Kidney (tissue), 22 donors: ENCODE measurements at places on chromosomes 12 and 14. TPM values are rescaled to one million over a fixed set of nuclear protein-coding genes. Genes with fewer than 3 reads are reported as not detected.

Gene TESPA1
- 4.9 TPM for total RNA-seq

Gene ATL1
- total RNA-seq = 5.9 TPM

Gene HRK
- 5.0 TPM for total RNA-seq

Gene BRF1
- 34.1 TPM for total RNA-seq

Gene KRT83
- not detected for total RNA-seq

Gene PUS7L
- total RNA-seq = 14.5 TPM

Gene OR4E2
- not detected for total RNA-seq

Gene PDZRN4
- 2.1 TPM for total RNA-seq

Gene KRT3
- total RNA-seq = not detected

Gene RERG
- 44.7 TPM for total RNA-seq

- no peak for DNase-seq
- H3K27ac ChIP-seq = no peak overlapping the region
- H3K36me3 ChIP-seq = no peaks in the 10 kb centered on the region
- no peaks in the 10 kb centered on the region for H3K27me3 ChIP-seq
- H3K4me1 ChIP-seq = no peaks in the 10 kb centered on the region
- no peak overlapping the region for H3K4me3 ChIP-seq
Observed at GRCh38 chr14:85675957-85676356, 146.0 kb downstream of the FLRT2 start.

DNA sequence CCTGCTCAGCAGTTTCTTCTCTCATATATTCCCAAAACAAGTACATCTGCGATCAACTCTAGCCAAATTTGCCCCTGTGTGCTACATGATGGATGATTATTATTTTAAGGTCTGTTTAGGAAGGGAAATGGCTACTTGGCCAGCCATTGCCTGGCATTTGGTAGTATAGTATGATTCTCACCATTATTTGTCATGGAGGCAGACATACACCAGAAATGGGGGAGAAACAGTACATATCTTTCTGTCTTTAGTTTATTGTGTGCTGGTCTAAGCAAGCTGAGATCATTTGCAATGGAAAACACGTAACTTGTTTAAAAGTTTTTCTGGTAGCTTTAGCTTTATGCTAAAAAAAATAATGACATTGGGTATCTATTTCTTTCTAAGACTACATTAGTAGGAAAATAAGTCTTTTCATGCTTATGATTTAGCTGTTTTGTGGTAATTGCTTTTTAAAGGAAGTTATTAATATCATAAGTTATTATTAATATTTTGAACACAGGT is 45.5 kb downstream of the EID3 start:
- H3K27ac ChIP-seq = no peak overlapping the region
- no peaks in the 10 kb centered on the region for H3K4me1 ChIP-seq
- H3K36me3 ChIP-seq = peaks cover 13% of the 10 kb centered on the region
- no peak for DNase-seq

DNA sequence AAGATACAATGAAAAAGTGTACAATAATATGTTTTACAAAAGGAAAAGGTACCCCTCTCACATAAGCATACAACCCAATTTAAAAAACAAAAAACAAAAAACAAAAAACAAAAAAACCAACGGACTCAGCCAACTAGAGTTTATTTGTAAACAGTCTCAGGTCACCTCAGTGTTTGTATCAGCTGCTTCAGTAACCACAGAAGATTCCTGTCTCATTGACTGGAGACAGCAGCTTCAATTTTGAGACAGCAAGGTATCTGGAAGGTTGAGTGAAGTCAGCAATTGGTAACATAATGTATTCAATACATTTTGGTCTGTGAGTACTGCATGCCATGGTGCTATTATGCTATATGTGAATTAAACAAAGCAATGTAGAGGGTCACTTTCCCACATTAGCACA is 201.7 kb downstream of the AKAP6 start:
- H3K4me1 ChIP-seq = no peaks in the 10 kb centered on the region
- no peak overlapping the region for H3K27ac ChIP-seq
- no peak for DNase-seq

DNA sequence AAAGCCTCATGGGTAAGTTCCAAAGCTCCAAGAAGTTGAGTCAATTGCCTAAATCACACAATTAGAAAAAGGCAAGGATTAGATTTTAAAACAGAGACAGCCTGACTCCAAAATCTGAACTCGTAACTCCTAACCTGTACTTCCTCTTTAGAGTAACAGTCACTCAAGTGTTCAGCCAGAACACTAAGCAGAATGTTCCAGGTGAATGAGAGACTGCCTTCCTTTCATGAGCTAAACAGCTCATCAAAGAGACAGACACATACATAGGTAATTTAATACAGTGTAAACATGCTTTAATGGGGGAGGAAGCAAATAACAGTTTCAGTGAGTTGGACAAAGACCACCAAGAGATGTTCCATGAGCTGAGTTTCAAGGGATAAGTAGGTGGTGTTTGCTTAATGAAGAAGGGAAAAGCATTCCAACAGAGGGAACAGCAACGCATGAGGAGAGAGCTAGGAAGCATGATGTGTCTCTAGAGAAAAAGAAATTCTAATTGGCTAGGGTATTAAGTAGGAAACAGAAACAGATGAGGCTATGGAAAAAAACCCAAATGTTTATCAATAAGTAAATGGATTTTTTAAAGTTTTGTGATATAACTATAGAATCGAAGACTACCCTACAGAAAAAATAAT is 403.9 kb downstream of the MED13L start:
- H3K4me1 ChIP-seq = no peaks in the 10 kb centered on the region
- DNase-seq = peak; percentile 46
- H3K36me3 ChIP-seq = no peaks in the 10 kb centered on the region
- H3K27ac ChIP-seq = no peak overlapping the region

DNA sequence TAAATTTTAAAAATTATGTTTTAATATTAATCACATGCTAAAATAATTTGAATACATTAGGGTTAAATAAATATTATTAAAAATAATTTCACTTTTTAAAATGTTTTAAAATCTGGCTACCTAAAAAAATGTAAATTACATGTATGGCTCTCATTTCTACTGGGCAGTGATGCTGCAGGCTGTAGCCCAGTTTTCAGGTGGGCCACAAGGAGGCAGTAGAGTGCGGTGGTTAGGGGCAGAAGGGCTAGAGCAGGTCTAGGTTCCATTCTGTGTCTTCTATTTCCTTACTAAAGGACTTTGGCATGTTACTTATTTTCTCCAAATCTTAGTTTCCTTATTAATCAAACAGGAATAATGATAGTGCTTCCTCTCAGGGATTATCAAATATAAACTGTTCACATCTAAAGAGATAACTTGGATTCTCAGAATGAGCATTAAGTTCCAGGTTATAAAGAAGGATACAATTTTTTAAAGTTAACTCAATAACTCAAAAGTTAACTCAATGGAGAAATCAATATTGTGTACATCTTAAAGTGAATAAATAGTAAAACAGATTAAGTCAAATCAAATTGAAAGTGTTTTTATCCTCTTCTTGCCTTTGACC is 54.9 kb upstream of the OVCH1 start:
- H3K27me3 ChIP-seq = no peaks in the 10 kb centered on the region
- no peak overlapping the region for H3K4me3 ChIP-seq
- DNase-seq = peak; percentile 76

GRCh38 chr12:110028323-110028722 is 20.0 kb downstream of the C12orf76 start:
- DNase-seq = no peak
- no peak overlapping the region for H3K27ac ChIP-seq
- no peaks in the 10 kb centered on the region for H3K27me3 ChIP-seq
- peaks cover 41% of the 10 kb centered on the region for H3K36me3 ChIP-seq
- H3K4me3 ChIP-seq = no peak overlapping the region

- H3K36me3 ChIP-seq = no peaks in the 10 kb centered on the region
- H3K4me3 ChIP-seq = no peak overlapping the region
- DNase-seq = no peak
- no peaks in the 10 kb centered on the region for H3K4me1 ChIP-seq
- no peaks in the 10 kb centered on the region for H3K27me3 ChIP-seq
Observed at GRCh38 chr12:26298785-26299621, 103.6 kb downstream of the SSPN start.

GRCh38 chr12:70724444-70724843 is 87.2 kb upstream of the PTPRB start:
- H3K27ac ChIP-seq = no peak overlapping the region
- H3K4me3 ChIP-seq = no peak overlapping the region
- no peaks in the 10 kb centered on the region for H3K36me3 ChIP-seq
- no peaks in the 10 kb centered on the region for H3K27me3 ChIP-seq
- DNase-seq = no peak
- H3K4me1 ChIP-seq = no peaks in the 10 kb centered on the region

GRCh38 chr12:45509187-45509586 is 220.3 kb upstream of the ARID2 start:
- H3K4me1 ChIP-seq = no peaks in the 10 kb centered on the region
- H3K27me3 ChIP-seq = no peaks in the 10 kb centered on the region
- no peak overlapping the region for H3K27ac ChIP-seq
- no peak overlapping the region for H3K4me3 ChIP-seq
- DNase-seq = no peak

GRCh38 chr14:49820176-49820575 is 32.4 kb downstream of the NEMF start:
- peaks cover 12% of the 10 kb centered on the region for H3K36me3 ChIP-seq
- no peak for DNase-seq
- H3K27me3 ChIP-seq = no peaks in the 10 kb centered on the region
- H3K4me3 ChIP-seq = no peak overlapping the region
- H3K4me1 ChIP-seq = no peaks in the 10 kb centered on the region
- no peak overlapping the region for H3K27ac ChIP-seq

DNA sequence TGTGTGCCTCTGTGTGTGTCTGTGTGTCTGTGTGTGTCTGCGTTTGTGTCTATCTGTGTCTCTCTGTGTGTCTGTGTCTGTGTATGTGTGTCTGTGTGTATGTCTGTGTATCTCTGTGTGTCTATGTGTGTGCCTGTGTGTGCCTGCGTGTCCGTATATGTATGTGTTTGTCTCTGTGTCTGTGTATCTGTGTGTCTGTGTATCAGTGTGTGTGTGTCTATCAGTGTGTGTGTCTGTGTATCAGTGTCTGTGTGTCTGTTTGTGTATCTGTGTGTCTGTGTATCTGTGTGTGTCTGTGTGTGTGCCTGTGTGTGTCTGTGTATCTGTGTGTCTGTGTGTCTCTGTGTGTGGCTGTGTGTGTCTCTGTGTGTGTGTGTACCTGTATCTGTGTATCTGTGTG is 23.1 kb upstream of the BCL2L14 start:
- H3K4me1 ChIP-seq = no peaks in the 10 kb centered on the region
- H3K4me3 ChIP-seq = peak overlapping the region; percentile 12
- no peaks in the 10 kb centered on the region for H3K36me3 ChIP-seq
- no peak for DNase-seq
- H3K27me3 ChIP-seq = no peaks in the 10 kb centered on the region
- H3K27ac ChIP-seq = no peak overlapping the region

DNA sequence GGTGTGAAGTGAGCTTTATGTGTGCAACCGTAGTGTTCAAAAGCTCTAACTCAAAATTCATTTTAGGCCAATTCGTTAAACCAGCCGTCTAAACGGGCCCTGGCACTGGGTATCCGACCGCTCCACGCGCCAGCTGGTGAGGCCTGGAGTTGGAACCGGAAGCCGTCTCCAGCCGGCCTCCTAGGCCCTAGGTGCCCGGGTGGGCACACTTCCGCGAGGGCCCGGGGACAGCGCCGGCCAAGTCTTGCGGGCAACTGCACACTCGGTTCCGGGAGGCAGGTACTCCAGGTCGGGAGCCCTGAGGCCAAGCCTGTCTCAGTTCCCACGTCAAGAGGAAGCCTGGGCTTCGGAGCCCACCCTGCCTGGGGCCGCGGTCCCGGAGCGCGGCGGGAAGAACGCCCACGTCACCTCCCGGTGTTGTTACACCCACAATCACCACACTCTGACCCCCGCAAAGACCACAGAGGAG is 16.2 kb downstream of the OTX2 start:
- no peak overlapping the region for H3K27ac ChIP-seq
- H3K36me3 ChIP-seq = no peaks in the 10 kb centered on the region
- H3K27me3 ChIP-seq = peaks cover 40% of the 10 kb centered on the region
- no peaks in the 10 kb centered on the region for H3K4me1 ChIP-seq
- no peak overlapping the region for H3K4me3 ChIP-seq
- DNase-seq = peak; percentile 77

DNA sequence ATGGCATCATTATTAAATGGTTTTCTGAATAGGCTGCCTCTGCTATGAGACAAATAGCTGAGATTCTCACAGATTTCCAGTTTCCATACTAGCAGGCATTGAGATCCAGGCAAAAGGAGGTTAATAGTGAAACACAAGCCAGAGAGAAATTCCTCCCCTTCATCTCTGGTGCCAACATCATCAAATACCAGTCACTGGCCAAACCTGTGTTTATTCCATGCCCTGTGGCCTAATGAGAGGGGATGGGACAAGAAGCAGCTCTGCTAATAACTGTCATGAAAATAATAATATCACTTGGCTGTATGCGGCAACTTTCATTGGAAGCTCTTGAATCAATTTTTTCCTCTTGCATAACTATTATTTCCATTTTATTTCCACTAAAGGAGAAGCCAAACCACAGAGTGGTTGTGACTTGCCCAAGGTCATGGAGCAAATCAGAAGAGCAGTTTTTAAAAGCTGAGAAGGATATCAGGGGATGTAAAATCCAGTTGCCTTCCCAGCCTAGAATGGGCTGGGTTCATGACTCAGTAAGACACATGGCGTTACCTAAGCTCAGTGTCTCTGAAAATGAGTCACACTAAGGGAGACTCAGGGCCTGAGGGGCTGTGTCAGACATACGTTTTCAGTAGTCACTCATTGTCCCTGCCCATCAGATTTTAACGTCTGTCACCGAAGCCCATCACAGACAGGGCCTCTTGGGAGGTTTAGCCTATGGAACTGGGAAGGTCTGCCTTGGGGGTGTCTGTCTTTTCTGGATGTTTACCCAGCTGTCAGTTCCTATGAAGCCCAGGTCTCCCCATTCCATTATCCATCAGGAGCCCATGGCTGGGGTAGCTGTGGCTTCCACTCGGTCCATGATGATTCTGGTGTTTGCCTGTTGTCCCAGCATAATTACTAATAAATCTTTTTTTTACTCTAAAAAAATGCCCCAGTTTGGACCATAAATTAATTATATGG is 208.8 kb upstream of the EEA1 start:
- peaks cover 64% of the 10 kb centered on the region for H3K4me1 ChIP-seq
- H3K4me3 ChIP-seq = no peak overlapping the region
- no peaks in the 10 kb centered on the region for H3K36me3 ChIP-seq
- no peak for DNase-seq
- peak overlapping the region; percentile 74 for H3K27ac ChIP-seq
- H3K27me3 ChIP-seq = no peaks in the 10 kb centered on the region

GRCh38 chr12:123896767-123897166 is 75.9 kb downstream of the CCDC92 start:
- no peaks in the 10 kb centered on the region for H3K27me3 ChIP-seq
- no peaks in the 10 kb centered on the region for H3K36me3 ChIP-seq
- H3K4me1 ChIP-seq = no peaks in the 10 kb centered on the region

GRCh38 chr12:106118381-106119130 is 20.2 kb downstream of the NUAK1 start:
- H3K27me3 ChIP-seq = no peaks in the 10 kb centered on the region
- peak overlapping the region; percentile 1 for H3K27ac ChIP-seq
- H3K4me3 ChIP-seq = no peak overlapping the region
- DNase-seq = no peak
- H3K36me3 ChIP-seq = no peaks in the 10 kb centered on the region
- no peaks in the 10 kb centered on the region for H3K4me1 ChIP-seq

- no peak for DNase-seq
- H3K4me3 ChIP-seq = no peak overlapping the region
- no peaks in the 10 kb centered on the region for H3K4me1 ChIP-seq
- H3K27me3 ChIP-seq = no peaks in the 10 kb centered on the region
- H3K36me3 ChIP-seq = no peaks in the 10 kb centered on the region
- peak overlapping the region; percentile 3 for H3K27ac ChIP-seq
Observed at GRCh38 chr12:39010406-39010805, 105.0 kb upstream of the CPNE8 start.
